GM23248 (cell line): ENCODE measurements at places on chromosomes 3 and 15.

DNA sequence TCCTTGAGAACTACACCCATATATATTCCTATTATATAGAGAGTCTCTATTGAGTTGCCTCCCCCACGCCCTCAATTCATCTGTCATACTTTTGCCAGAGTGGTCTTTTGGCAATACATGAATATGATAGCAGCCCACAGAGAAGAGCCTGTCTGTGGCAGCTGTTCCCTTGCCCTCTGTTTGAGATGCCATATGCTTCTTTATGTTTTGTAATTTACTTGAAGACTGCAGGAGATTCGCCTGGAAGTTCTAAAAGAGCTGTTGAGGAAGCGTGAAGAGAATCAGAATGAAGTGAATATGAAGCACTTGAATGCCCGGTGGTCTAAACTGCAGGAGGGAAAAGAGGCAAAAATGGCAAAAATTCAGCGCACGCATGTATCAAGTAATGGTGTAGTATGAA is 27.2 kb downstream of the CFAP91 start:
- DNase-seq, result no peak

DNA sequence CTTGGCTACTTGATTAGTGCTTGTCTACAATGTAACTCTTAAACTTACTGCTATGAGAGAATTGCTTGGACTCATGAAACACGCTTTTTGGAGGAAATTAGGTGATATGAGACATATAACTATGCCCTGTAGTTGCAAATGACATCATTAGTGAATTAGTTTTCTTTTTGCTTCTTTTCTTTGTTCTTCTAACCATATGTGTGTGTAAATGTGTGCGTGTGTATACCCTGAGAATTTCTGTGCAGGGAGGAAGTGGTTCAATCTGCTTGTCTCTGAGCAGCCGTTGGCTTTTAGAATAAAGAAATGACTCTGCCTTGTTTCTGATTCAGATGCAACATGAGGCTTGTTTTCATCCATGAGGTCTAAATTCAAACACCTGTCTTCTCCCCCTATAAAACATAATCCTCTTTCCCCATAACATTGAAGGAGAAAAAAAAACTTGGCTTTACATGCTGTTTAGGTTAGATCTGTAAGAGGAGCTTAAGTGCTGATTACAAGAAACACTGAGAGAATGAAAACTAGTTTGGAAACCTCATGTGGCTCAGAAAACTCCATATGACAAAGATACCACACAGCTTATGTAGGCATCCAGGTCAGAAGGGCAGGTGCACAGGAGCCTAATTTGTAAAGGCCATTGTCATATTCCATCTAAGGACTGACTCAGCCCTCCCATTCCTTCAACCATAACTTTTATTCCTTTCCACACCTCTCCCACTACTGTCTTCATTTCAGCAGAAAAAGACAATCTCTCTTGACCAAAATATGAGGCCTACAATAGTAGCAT is 30.5 kb upstream of the BLM start:
- no peak for DNase-seq

DNA sequence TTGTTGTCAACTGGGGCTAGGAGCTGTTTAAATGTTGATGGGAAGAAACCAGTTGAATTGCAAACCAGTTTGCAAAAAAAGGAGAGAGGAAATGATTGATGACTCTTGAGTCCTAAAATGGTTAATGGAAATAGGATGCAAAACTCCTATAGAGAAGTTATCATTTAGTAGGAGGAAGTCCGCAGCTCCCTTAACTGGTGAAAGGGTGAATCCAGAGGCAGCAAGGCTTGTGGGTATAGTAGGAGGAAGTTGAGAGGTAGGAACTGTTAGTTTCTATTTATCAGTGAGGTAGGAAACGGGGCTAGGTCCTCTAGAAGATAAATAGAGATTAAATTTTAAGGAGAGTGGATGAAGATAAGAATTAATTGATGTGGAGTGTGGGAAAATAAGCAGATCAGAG is 15.4 kb downstream of the IREB2 start:
- DNase-seq, result no peak

DNA sequence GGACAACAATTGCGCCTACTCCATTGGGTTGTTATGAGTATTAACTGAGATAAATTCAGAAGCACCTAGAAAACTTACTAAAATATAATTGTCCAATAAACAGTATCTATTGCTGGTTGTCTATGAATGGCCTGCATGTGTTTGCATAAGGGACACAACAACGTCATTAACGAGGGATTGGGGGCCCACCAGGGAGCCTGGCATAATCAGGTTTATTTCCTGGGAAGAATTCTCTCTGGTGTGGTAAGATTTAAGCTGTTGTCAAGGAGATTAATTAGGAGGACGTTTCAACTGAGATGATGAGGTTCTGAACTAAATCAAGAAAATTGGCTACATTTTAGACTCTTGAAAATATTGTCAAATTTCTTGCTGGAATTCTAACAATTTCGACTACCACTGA is 176.1 kb upstream of the CDIN1 start:
- no peak for DNase-seq

DNA sequence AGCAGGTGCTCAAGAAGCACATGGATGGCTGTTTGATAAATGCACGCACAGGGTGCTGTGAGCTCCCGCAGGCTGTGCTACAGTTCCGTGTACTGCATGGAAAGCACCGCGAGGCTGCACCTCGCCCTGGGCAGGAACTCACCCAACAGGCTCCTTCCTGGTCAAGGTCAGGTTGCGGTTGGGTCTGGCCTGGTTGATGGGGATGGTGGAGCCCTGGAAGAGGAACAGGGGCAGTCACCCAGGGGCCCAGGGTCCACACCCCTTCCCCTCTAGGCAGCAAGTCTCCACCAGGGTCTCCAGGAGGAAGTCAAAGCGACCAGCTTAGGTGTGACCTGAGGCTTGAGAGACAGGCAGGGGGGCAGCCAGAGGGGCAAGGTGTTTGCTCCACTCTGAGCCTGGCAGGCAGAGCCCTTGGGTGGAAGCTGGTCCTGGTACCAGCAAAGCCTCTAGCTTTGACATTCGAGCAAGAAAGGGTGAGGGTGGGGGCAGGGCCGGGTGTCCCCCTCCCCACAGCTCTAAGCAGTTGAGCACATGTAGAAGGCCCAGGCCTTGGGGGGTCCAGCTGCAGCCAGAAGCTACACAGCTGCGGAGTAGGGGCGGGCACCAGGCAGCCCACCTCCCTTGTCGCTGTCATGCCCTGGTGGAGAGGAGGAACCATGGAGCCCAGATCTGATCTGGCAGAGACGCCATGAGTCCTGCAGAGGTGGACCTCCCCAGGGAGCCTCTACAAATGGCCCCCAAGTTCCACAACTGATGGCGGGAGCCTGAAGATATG is 46.3 kb upstream of the SLC41A3 start:
- no peak for DNase-seq

DNA sequence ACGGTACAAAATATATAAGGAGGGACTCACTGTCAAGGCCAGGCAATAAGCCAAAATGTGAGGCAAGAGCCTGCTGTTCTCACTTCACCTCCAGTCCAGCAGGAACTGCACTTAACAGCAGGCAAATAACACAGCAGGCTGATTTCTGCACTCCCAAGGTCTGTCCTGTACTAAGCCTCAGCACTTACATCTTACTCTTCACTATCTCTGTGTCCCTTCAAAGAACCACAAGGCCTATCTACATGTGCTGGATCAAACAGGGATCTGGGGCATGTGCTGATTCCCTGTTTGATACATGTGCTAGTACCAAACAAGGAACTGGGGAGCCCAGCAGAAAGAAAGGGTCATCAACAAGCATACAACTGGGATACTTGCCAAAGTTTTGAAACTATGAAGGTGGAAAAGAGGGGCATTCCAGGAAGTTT is 22.2 kb downstream of the UACA start:
- DNase-seq, result peak; percentile 89

GRCh38 chr3:195250473-195251251 is 20.3 kb downstream of the XXYLT1 start:
- no peak for DNase-seq
